ENCODE measurements at places on chromosomes 4 and X.

GRCh38 chrX:43141885-43142284 is 363.9 kb upstream of the PPP1R2C start:
- no peaks in the 10 kb centered on the region for H3K4me1 ChIP-seq
- no peak for DNase-seq
- no peak overlapping the region for H3K27ac ChIP-seq
- H3K27me3 ChIP-seq, result no peaks in the 10 kb centered on the region
- no peak overlapping the region for H3K4me3 ChIP-seq

GRCh38 chr4:77665381-77666069 is 59.9 kb downstream of the CXCL13 start:
- H3K4me1 ChIP-seq, result no peaks in the 10 kb centered on the region
- no peaks in the 10 kb centered on the region for H3K36me3 ChIP-seq
- no peak for DNase-seq
- no peaks in the 10 kb centered on the region for H3K27me3 ChIP-seq
- no peak overlapping the region for H3K27ac ChIP-seq
- no peak overlapping the region for H3K4me3 ChIP-seq

- no peaks in the 10 kb centered on the region for H3K4me1 ChIP-seq
- H3K27me3 ChIP-seq, result peaks cover 2% of the 10 kb centered on the region
- H3K27ac ChIP-seq, result no peak overlapping the region
- H3K36me3 ChIP-seq, result no peaks in the 10 kb centered on the region
- no peak overlapping the region for H3K4me3 ChIP-seq
These were observed 283.2 kb downstream of the DCHS2 start for GRCh38 chr4:154208424-154208823.

GRCh38 chrX:117996918-117997480 is 119.6 kb downstream of the KLHL13 start:
- no peak overlapping the region for H3K27ac ChIP-seq
- H3K27me3 ChIP-seq, result no peaks in the 10 kb centered on the region
- H3K4me3 ChIP-seq, result no peak overlapping the region
- no peak for DNase-seq
- no peaks in the 10 kb centered on the region for H3K4me1 ChIP-seq
- no peaks in the 10 kb centered on the region for H3K36me3 ChIP-seq

GRCh38 chr4:165027762-165028402 is 3.9 kb upstream of the TRIM60 start:
- no peak overlapping the region for H3K4me3 ChIP-seq
- DNase-seq, result no peak
- H3K27ac ChIP-seq, result no peak overlapping the region
- H3K27me3 ChIP-seq, result peaks cover 2% of the 10 kb centered on the region
- no peaks in the 10 kb centered on the region for H3K36me3 ChIP-seq
- no peaks in the 10 kb centered on the region for H3K4me1 ChIP-seq

DNA sequence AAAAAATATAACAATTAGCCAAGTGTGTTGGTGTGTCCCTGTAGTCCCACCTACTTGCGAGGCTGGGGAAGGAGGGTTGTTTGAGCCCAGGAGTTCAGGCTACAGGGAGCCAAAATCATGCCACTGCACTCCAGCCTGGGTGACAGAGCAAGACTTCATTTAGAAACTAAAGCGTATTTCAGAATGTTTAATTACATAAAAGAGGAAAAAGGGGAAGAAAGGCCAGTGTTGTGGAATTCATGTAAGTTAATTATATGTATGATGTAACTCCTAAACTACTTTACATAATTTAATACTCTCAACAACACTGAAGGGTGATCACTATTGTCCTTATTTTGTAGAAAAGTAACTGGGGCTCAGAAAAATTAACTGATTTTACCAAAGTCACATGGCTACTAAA is 67.2 kb upstream of the HOPX start:
- peaks cover 6% of the 10 kb centered on the region for H3K36me3 ChIP-seq
- no peak for DNase-seq
- H3K27me3 ChIP-seq, result no peaks in the 10 kb centered on the region
- no peak overlapping the region for H3K27ac ChIP-seq

GRCh38 chr4:139492429-139492828 is 38.5 kb downstream of the RAB33B start:
- no peaks in the 10 kb centered on the region for H3K36me3 ChIP-seq
- no peaks in the 10 kb centered on the region for H3K4me1 ChIP-seq
- H3K27ac ChIP-seq, result no peak overlapping the region
- DNase-seq, result no peak

DNA sequence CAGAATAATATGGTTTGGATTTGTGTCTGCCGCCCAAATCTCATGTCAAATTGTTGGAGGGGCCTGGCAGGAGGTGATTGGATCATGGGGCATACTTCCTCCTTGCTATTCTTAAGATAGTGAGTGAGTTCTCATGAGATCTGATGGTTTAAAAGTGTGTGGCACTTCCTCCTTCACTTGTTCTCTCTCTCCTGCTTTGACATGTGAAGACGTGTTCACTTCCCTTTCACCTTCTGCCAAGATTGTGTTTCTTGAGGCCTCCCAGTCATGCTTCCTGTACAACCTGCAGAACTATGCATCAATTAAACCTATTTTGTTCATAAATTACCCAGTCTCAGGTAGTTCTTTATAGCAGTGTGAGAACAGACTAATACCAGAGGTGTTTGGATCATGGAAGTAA is 325.7 kb upstream of the GIMD1 start:
- H3K4me1 ChIP-seq, result peaks cover 7% of the 10 kb centered on the region
- H3K27ac ChIP-seq, result peak overlapping the region; percentile 41
- DNase-seq, result no peak
- H3K27me3 ChIP-seq, result no peaks in the 10 kb centered on the region

- no peak for DNase-seq
- no peaks in the 10 kb centered on the region for H3K27me3 ChIP-seq
- no peaks in the 10 kb centered on the region for H3K4me1 ChIP-seq
- H3K27ac ChIP-seq, result no peak overlapping the region
- H3K4me3 ChIP-seq, result no peak overlapping the region
These were observed 341.4 kb upstream of the INTU start for GRCh38 chr4:127291316-127291715.

DNA sequence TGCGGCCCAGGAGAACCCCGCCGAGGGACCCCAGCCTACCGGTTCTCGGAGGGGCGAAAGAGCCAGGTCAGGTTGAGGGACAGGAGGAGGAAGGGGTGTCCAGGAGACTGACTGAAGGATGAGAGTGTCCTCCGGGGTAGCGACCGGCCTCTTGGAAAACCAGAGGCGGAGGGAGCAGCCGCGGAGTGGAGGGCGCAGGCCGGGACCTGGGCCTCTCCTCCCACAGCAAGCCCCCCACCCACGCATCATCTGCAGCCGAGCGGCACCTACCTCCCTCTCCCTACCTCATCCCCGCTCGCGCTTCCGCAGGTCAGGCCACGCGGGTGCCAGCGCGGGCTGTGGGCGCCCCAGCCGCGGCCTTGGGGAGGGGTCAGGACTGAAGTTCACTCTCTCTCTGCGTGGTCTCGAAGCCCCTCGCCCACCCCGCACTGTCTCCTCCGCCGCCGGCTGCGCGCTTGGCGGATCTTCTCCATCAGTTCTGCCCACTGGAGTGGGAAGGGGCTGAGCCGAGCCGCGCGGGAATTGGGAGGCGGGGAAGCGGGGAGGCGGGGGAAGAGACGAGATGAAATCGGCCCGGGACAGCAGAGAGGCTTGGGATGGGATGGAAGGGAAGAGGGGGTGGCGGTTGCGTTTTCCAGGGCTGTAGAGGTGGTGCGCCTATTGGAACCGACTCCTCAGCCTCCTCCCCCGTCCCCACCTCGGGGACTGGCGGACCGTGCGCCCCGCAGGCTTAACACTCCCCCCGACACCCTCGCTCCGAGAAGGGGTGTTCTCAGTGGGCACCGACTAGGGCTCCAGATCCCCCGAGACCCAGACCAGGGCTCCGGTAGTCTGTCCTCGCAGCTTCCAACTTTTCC is 1.8 kb downstream of the NLGN4X start:
- no peak for DNase-seq
- no peaks in the 10 kb centered on the region for H3K4me1 ChIP-seq
- H3K27ac ChIP-seq, result no peak overlapping the region
- no peaks in the 10 kb centered on the region for H3K36me3 ChIP-seq

DNA sequence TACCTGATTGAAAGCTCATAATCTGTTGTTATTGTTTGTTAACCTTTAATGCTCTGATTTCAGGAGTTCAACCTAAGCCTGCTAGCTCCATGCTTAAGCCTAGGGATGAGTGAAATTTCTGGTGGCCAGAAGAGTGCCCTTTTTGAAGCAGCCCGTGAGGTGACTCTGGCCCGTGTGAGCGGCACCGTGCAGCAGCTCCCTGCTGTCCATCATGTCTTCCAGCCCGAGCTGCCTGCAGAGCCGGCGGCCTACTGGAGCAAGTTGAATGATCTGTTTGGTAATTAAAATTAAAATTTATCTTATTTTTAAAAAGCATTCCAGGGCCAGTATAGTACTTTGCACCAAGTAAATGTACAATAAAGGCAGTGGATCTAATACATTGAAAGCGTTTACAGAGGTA is 37.1 kb upstream of the MSANTD1 start:
- DNase-seq, result no peak
- H3K27me3 ChIP-seq, result no peaks in the 10 kb centered on the region

- no peak overlapping the region for H3K27ac ChIP-seq
- H3K4me3 ChIP-seq, result no peak overlapping the region
- H3K27me3 ChIP-seq, result no peaks in the 10 kb centered on the region
- no peaks in the 10 kb centered on the region for H3K36me3 ChIP-seq
These were observed 56.1 kb upstream of the MSX1 start for GRCh38 chr4:4803216-4803911.

DNA sequence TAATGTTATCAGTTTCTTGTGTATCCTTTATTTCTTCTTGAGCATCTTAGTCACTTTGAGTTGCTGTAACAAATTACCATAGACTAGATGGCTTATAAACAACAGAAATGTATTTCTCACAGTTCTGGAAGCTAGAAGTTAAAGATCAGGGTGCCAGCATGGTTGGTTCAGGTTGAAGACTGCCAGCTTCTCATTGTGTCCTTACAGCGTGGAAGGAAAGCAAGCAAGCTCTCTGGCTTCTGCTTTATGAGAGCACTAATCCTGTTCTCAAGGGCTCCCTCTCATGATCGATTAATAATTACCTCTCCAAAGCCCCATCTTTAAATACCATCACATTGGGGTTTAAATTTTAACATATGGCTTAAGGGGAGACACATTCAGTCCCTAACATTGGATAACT is 497.2 kb downstream of the RAPGEF2 start:
- no peak overlapping the region for H3K27ac ChIP-seq
- no peak overlapping the region for H3K4me3 ChIP-seq
- H3K4me1 ChIP-seq, result no peaks in the 10 kb centered on the region
- no peaks in the 10 kb centered on the region for H3K36me3 ChIP-seq

GRCh38 chr4:20288846-20289512 is 37.3 kb downstream of the SLIT2 start:
- H3K4me1 ChIP-seq, result no peaks in the 10 kb centered on the region
- no peaks in the 10 kb centered on the region for H3K36me3 ChIP-seq
- DNase-seq, result no peak
- H3K4me3 ChIP-seq, result no peak overlapping the region

DNA sequence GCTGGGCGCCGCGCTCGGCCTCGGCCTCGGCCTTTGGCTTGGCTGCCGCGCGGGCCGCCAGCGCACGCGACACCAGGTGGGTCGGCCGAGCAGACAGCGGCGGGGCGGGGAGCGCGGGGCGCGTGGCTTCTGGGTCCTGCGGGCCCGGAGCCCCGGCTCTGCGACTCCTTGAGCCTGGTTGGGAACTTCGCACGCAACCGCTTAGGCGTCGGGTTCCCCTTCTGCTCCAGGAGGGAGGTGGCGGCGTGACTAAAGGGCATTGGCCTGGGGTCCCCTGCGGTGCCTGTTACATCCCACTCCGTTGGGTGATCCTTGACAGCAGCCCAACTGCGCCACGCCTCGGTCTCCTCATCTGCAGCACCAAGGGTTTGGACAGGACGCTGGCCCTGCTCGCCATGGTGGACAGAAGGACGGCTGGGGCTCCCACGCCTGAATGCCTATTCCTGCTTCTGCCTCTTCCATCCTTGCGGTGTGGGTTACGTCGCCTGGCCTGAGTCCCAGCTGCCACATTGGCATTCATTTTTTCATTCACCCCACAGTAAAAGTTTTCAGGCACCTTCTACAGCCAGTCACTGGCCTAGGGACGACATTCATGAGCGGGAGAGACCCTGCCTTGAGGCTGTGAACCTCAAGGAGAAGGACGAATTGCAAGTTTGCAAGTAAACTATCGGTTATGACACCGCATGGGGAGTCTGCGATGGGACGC is 631 bp downstream of the EVC start:
- no peak for DNase-seq
- H3K4me1 ChIP-seq, result peaks cover 6% of the 10 kb centered on the region
- peaks cover 38% of the 10 kb centered on the region for H3K27me3 ChIP-seq
- peaks cover 3% of the 10 kb centered on the region for H3K36me3 ChIP-seq
- no peak overlapping the region for H3K27ac ChIP-seq

GRCh38 chrX:17833954-17834353 is 27.1 kb downstream of the RAI2 start:
- no peak for DNase-seq
- H3K36me3 ChIP-seq, result no peaks in the 10 kb centered on the region
- peaks cover 2% of the 10 kb centered on the region for H3K27me3 ChIP-seq
- H3K27ac ChIP-seq, result no peak overlapping the region

- no peaks in the 10 kb centered on the region for H3K36me3 ChIP-seq
- no peaks in the 10 kb centered on the region for H3K27me3 ChIP-seq
- no peak overlapping the region for H3K27ac ChIP-seq
- H3K4me3 ChIP-seq, result no peak overlapping the region
- no peaks in the 10 kb centered on the region for H3K4me1 ChIP-seq
These were observed 4.3 kb upstream of the MXD4 start for GRCh38 chr4:2266181-2266580.

DNA sequence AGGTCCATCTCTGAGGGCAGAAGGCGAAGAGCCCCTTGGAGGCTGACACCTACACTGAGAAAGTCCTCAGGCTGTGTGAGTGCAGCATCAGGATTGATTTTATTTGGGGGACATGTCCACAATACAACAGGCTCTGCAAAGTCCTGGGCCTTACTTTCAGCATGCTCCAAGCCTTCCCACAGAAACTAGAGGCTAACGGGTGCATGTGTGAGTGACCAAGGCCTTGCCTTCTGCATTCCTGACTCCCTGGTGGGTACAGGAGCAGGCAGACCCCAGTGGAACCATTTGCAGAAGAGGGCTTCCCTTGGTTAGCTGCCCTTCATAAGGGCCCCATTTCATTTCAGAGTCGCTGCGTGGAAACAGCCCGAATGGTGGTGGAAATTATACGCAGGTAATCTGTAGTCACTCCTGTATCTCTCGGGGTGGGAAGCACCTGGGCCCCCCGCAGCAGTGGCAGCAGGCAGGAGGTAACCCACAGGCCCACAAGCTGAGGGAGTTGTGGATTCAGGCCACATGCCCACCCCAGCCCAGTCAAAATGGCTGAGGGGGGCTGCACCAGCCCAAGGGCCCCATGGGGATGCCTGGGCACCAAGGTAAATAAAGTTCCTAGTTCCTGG is 37.7 kb downstream of the NSG1 start:
- no peak overlapping the region for H3K27ac ChIP-seq
- H3K27me3 ChIP-seq, result no peaks in the 10 kb centered on the region
- peaks cover 4% of the 10 kb centered on the region for H3K36me3 ChIP-seq
- H3K4me3 ChIP-seq, result no peak overlapping the region
- peaks cover 2% of the 10 kb centered on the region for H3K4me1 ChIP-seq

DNA sequence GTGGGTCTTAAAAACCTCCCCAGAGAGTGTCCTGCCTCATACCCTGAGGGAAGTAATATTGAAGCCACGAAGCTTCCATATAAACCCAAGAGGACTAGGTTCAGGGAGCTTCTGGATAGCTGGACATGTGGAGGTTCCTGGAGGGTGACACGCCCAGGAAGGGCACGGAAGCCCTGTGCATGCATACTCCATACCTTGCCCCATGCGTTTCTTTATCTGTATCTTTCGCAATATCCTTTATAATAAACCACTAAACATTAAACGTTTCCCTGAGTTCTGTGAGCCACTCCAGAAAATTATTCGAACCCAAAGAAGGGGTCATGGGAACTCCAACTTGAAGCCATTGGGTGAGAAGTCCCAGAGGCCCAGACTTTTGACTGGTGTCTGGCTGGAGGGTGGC is 45.7 kb upstream of the HPF1 start:
- H3K27me3 ChIP-seq, result peaks cover 16% of the 10 kb centered on the region
- no peak overlapping the region for H3K27ac ChIP-seq
- no peaks in the 10 kb centered on the region for H3K4me1 ChIP-seq
- H3K36me3 ChIP-seq, result no peaks in the 10 kb centered on the region

Data from activated CD8-positive, alpha-beta T cell treated with anti-CD3 and anti-CD28 coated beads, Interleukin-2, amount 10 ng/mL, durations not matched to agents 7 days and 5 days (primary cell).